Effector memory CD8-positive, alpha-beta T cell (primary cell): ENCODE measurements at places on chromosomes 5 and 9.

DNA sequence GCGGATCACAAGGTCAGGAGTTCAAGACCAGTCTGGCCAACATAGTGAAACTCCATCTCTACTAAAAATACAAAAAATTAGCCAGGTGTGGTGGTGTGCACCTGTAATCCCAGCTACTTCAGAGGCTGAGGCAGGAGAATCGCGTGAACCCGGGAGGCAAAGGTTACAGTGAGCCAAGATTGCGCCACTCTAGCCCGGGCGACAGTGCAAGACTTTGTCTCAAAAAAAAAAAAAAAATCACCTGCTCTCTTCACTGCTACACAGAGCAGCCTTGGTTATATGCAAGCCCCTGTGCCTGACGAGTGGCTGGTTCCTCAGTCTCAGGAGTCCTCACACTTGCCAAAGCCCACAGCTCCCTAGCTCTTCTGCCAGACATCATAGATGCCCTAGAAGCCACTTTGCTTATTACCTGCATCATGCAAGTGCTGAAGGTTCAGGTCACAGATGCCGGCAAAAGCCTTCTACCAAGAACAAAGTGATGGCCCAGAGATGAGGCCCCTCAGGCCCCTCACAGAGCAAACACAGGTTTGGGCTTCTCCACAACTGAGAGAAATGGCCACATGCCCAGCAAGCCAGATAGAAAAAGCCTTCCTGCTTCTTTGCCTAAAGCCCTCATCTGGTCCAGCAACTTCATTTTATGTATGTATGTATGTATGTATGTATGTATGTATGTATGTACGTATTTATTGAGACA, 176.4 kb downstream of the AUH start:
- DNase-seq: no peak

DNA sequence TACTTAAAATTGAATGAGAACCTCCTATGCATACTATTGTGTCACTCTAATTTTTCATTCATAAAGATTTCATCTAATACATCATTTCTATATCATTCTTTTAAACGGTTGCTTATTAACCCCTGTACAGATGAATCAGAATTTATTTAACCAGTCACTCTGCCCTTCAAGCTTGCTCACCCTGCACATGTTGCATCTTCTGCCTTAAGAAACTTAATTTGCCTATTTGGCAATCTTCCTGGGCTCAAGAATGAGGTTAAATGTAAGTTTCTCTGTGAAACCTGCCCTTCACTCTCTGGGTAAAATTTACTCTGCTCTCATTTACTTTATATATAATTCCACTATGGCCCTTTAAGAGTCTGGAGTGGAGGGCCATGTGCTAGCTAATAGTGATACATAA, 434.7 kb upstream of the ZNF608 start:
- no peak for DNase-seq

- DNase-seq: no peak
These were observed 64.4 kb downstream of the ARHGEF37 start for GRCh38 chr5:149645725-149646124.

- no peak for DNase-seq
These were observed at the start of gene STC2 for GRCh38 chr5:173327948-173328843. Gene STC2 (minus strand): TSS chr5:173328414. CDS start chr5:173328193, 221 bp downstream.

DNA sequence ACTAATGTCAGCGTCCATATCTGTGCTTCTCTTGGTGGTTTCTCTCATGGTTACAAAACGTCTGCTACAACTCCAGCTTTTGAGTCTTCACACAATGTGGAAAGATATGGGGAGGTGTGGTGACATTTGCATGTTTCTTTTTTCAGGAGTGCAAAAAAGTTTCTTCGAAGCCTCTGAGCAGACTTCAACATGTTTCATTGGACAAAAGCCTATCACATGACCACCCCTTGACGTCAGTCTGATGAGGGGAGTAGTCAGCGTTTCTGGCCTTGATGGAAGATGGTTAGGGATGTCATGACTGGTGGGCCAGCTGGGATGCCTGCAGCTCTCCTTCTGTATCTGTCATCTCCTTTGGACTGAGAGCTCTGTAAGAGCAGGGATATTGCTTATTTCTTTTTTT, 61.4 kb downstream of the PTPDC1 start:
- no peak for DNase-seq

GRCh38 chr5:59596586-59597350, 296.8 kb downstream of the PDE4D start:
- DNase-seq: no peak

DNA sequence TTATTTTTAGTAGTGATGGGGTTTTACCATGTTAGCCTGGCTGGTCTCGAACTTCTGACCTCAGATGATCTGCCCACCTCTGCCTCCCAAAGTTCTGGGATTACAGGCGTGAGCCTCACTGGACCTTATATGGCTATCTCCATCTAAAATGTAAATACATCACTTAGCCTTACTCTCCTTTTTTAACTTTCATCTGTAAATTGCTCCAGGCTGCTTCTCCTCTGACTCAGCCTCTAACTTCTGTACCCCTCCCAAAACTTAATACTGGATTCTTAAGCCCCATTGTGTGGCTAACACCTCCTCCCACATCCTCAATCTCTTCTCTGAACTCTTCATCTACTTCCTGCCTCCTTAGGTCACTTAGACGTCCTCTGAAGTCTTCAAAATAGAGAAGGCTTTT, 4.0 kb downstream of the SNX30 start:
- peak; percentile 55 for DNase-seq

GRCh38 chr5:123132316-123132715, 43.3 kb downstream of the PRDM6 start:
- DNase-seq: no peak

- no peak for DNase-seq
These were observed 67.6 kb upstream of the SLC12A2 start for GRCh38 chr5:128015978-128016377.

- DNase-seq: no peak
These were observed 4.1 kb upstream of the ASPN start for GRCh38 chr9:92486371-92486770.

- DNase-seq: no peak
These were observed 40.4 kb upstream of the FLT4 start for GRCh38 chr5:180689775-180690174.

DNA sequence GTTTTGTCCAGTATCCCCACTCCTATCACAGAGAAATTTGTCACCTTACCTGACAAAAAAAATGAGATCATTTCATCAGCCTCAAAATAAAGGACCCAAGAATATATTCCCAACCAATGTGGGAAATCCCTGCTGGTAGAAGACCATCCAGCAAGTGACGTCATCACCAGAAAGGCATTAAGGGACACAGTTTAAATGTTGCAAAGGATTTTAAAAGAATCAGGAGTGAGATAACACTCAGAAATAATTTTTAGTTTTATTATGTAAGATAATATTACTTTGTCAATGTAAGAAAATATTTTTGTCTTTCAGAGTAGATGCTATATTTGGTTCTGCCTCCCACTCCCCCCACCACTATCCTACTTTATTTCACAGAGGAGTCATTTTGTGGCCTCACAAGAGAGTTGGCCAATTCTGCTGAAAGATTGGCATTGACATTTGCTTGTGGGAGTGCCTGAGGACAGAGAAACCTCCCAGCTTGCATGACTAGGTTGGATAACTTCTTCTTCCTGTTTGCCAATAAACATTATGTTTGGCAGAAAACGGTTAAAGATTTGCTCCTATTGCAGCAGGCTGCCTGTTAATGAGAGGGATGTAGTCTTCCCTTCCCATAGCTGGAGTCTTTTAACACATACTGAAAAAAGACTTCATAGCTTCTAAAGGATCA, 288.6 kb upstream of the DAB2 start:
- DNase-seq: no peak

- DNase-seq: no peak
These were observed 588 bp upstream of the ZBED3 start for GRCh38 chr5:77087484-77088261.

DNA sequence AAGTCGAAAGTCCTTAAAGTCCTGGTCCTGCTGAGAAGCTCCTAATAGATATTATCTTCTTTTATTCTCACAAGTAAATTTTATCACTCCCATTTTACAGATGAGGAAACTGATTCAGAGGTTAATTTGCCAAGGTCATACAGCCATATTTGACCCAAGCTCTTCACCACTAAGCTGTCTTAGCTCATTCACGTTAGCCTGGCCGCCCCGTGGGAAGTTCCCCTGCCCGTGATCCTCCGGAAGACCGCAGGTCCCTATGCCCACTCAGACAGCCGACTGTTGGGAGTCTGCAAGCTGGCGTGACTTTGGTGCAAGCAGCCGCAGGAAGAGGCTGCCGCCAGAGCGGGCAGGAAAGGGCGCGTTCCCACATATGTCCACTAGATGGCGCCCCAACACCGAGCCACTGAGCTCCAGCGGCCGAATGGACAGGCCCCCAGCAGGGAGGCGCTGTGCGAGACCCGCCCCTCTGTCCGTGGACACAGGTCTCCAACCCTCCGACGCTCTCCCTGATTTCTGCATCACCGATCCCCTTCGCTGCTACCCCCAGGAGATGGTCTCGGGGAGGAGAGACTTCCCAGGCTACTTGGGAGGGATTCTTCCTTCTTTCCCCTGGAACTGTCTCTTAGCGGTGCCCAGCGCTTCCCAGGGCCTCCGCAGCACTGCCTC, 10.0 kb upstream of the ARAP3 start:
- peak; percentile 89 for DNase-seq

DNA sequence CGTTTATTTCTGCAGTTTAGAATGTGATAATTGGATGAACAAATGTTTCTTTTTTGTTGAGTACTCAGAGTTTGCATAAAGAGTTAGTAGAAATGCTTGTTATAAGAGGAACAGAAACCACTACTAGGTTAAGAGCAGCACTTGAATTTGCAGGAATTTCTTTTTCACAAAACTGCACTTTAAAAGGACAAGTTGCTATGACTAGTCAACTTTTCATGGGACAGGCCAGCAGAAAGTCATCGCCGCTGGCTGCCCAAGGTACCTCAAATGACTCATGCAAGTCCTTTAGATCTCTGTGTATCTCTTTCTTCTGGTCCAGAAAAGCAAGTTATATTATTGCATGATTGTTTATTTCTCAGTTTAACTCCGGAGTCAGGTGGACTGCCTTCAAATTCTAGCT, 97.3 kb upstream of the HMHB1 start:
- no peak for DNase-seq

GRCh38 chr5:96023518-96023917, 61.9 kb upstream of the ELL2 start:
- DNase-seq: no peak

DNA sequence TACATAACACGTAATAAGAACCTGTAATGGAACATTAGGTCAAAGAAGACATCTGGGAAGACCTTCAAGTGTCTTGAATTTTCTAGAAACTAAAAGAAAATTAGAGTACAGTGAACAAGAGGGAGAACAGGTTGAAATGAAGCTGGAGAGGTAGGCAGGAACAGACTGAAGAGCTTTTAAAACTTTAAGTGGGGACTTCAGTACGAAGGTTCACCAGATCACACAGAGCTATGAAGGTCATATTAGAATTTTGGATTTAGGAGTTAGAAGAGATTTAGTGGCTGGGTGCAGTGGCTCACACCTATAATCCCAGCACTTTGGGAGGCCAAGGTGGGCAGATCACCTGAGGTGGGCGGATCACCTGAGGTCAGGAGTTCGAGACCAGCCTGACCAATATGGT, 26.6 kb downstream of the MLANA start:
- no peak for DNase-seq

GRCh38 chr9:111094958-111095357, 56.7 kb upstream of the LPAR1 start:
- no peak for DNase-seq

DNA sequence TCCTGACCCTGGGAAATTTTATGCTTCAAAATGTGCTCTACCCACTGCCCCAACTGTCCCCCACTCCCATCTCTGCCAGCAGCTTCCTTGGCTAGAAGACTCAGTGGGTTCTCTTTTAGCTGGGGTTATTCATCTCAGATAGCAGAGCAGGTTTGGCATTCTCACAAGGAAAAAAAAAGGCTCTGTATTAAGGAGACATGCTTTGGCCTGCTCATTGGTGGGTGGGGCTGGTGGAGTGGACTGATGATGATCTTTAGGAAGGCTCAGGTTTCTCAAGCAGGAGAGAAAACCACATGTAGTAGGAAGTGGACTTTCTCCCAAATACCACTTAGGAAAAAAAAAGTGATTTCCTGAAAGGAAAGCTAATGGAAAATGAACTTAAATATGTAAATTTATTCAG, 279.2 kb upstream of the ZNF462 start:
- no peak for DNase-seq

DNA sequence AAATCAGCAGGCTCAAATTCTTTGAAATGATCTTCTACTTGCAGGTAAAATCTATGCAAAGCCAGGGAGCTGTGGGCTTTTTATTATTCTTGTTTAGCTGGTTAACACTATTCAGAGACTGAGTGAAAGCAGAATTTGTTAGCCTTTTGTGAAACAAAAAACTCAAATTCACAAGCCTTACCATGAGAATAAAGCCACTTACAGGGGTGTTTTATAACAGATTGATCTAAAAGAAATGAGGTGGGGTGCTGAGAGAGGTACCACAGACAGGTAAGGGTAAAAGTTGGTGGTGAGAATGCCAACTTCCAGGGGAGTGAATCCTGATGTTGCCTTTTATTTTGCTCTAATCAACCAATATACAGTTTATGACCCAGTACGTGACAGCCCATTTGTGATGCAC, 1585.6 kb downstream of the EFNA5 start:
- DNase-seq: no peak

- DNase-seq: no peak
These were observed 132.9 kb upstream of the LMX1B start for GRCh38 chr9:126480813-126481212.

DNA sequence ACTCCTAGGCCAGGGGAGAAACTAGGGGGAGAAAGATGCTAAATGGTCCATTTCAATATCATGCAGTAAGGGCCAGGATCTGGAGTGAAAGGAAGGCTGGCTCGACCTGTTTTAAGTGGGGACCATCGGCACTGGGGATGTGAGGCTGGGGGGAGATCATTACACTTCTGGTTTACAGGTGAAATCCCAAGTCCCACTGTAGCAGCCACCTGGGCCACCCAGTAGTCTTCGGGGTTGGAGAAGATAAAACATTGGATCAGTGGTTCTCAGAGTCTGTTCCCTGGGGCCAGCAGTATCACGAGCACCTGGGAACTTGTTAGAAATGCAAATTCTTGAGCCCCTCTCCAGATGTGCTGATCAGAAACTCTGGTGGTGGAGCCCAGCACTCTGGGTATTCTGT, 111.3 kb upstream of the ALDH1B1 start:
- DNase-seq: no peak

DNA sequence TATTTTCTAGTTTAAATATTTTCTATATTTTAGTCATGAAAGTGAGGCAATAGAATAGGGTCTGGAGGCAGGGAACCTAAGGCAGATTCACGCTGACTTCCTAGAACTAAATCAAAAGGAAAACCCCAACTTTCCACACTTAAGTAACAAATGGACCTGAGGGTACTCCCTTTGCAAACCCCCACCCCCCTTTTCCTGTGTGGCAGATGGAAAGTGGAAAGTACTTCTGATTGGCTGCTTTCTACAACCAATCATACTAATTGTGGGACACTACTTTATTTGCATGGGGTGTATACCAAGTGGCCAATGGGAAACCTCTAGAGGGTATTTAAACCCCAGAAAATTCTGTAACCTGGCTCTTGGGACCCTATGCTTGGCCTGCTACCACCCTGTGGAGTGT, 4.8 kb upstream of the CENPH start:
- DNase-seq: no peak
